Right atrium auricular region (tissue), 2 donors: ENCODE measurements at places on chromosomes 11 and 22.

- no peak for DNase-seq
Measured at GRCh38 chr11:118928870-118929500, 3.3 kb upstream of the BCL9L start.

- no peak for DNase-seq
Measured at GRCh38 chr22:23911318-23911980, 17.3 kb downstream of the MIF start.

- no peak for DNase-seq
Measured at GRCh38 chr11:108945341-108945740, 280.5 kb downstream of the DDX10 start.

- DNase-seq, result no peak
Measured at GRCh38 chr11:122727101-122727929, 71.8 kb downstream of the UBASH3B start.

GRCh38 chr22:35728639-35729308, 11.1 kb downstream of the APOL5 start:
- no peak for DNase-seq

DNA sequence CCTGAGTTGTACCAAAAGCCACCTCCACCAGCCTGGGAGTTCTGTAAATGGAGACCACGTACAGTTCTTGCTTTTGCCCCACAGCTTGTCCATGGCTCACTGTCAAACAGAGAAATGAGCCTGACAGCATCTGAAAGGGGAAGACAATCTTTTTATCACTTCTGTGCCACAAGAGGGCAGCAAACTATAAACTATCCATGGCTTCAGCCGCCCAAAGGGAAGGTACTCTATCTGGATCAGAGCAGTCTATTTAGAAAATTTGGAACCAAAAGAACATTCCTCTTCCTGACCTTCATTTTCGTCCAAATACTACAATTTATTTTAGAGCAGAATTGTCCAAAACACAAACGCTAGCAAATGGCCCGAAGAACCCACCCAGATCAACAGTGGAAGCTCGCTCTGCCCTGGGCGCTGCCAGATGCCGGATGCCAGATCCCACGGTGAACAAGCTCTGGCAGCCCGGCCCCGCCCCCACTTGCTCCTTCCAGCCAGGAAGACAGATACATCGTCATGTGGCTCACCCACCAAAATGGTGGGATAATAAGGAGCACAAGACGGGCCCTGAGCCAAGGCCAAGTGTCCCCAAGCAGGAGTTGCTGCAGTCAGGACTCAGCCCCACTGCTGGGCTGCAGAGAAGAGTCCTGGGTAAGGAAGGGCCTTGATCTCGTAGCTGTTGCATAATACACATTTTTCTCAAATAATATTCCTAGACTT, 23.9 kb upstream of the SCGB1A1 start:
- DNase-seq, result peak; percentile 83

DNA sequence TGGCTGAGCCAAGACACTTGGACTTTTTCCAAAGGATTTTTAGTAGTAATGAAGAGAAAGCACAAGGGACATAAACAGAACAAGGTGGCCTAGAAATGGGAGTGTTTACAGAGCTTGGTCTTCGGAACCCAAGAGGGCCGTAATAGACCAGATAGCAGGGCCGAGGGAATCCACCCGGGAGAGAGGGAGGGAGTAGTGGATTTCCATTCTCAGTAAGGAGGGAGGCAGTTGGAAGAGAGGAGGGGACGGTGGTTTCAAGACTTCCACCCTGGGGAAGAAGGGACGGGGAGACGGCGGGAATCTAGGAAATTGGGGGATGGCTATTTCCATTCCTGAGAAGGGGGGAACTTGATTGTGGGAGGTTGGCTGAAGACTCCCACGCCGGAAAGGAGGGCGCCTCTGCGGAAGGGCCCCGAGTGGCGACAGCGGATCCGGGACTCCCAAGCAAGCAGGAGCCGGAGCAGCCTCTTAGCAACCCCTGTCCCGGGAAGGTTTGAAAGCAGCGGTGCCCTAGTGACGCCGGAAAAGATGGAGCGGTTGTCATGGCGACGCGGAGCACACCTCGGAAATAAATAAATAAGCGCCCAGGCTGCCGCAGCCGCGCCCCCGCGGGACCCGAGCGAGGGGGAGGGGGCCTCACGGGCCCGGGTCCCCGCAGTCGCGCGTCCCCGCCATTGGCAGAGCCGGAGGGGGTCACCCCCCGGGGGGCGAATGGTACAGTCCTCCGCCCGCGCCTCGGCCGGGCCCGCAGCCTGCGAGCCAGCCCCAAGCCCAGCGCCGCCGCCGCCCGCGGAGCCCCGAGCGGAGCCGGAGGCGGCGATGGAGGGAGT, 31.6 kb downstream of the EIF3F start:
- DNase-seq, result peak; percentile 87

DNA sequence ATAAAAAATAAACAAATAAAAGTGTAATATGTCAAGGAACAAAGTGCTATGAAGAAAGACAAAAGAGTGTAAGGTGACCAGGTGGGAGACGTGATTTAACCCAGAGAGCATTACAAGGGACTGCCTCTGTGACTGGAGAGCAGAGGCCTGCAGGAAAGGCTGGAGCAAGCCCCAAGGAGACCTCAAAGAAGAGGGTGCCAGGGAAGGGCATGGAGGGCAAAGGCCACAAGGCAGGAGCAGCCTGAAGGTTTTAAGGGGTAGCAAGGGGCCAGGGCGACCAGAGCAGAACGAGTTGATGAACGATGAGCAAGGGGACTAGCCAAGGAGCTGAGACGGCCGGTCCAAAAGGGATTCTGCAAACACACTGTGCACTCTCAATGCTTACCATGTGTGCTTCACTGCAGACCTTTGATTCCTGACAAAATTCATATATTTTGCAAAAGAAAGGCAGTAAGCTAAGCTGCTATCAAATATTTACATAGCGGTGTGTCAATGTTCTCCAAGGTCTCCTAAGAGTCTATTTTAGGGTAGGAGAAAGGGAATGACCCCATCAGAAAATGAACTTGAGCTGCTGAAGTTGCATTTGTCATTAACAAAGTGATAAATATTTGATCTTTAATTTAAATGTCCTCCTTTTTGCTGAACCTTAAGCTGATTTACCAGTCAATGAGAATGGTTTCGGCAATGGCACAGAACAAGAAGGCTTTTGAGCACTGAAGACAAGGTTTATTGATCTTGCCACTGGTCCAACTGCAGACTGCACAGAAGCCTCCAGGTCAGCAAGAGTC, 50.5 kb downstream of the SMCO4 start:
- no peak for DNase-seq

DNA sequence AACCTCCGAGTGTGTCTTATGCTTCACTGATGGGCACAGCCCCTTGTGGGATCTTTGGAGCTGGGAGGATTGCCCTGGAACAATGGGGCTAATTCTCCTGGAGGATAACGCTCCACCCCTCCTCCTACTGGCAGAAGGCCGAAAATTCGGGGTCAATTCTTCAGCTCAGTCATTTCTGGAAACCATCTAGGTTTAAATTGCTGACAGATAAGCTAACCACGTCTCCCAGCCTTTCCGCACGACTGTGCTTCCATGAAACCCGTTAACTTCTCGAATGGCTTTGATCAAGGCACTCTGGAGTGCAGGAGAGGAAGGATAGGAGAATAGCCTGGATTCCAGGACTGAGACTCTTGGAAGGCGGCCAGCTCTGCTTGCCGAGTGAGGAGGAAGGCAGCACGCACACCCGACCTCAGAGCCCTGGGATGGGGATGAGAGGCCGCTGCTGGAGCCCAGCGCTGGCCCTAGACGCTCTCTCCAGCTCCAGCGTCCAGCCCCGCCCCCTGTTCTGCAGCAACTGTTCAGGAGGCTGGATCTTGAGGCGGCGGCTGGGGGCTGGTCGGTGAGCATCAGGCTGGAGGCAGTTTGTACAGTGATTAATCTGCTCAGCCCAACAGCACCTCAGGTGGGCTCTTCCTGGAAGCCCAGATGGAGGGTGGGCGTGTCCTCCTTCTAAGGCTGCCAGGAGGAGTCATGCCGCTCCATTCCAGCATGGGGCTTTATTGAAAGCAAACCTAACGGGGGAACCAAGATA, 176.7 kb upstream of the NCAM1 start:
- DNase-seq, result peak; percentile 74

- DNase-seq, result no peak
Measured at GRCh38 chr11:65619281-65619928, 3.8 kb downstream of the PCNX3 start.

DNA sequence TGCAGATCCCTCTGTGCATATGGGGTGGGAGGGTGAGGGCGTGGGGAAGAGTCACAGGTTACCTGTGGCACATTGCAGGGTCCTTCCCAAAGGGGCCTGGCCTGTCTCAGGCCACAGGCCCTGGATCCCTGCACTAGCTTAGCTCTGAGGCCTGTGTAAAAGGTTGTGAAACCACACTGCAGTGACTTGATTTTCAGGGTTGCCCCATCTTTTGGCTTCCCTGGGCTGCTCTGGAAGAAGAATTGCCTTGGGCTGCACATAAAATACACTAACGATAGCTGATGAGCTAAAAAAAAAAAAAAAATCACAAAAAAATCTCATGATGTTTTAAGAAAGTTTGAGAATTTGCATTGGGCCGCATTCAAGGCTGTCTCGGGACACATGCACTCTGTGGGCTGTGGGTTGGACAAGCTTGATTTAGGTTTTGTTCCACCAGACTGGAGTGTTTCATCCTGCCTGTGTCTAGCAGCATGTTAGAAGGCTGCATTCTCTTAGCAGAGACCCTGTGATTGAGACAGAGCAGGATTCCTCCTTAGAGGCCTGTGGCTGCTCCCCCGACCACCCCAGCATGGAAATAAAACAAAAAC, 35.9 kb upstream of the TREH start:
- no peak for DNase-seq

GRCh38 chr22:24430431-24431308, 3.3 kb downstream of the ADORA2A start:
- no peak for DNase-seq

- DNase-seq, result no peak
Measured at GRCh38 chr11:110028921-110029320, 64.3 kb upstream of the ZC3H12C start.

- DNase-seq, result peak; percentile 73
Measured at GRCh38 chr11:123062892-123063825, 1.2 kb upstream of the HSPA8 start.

DNA sequence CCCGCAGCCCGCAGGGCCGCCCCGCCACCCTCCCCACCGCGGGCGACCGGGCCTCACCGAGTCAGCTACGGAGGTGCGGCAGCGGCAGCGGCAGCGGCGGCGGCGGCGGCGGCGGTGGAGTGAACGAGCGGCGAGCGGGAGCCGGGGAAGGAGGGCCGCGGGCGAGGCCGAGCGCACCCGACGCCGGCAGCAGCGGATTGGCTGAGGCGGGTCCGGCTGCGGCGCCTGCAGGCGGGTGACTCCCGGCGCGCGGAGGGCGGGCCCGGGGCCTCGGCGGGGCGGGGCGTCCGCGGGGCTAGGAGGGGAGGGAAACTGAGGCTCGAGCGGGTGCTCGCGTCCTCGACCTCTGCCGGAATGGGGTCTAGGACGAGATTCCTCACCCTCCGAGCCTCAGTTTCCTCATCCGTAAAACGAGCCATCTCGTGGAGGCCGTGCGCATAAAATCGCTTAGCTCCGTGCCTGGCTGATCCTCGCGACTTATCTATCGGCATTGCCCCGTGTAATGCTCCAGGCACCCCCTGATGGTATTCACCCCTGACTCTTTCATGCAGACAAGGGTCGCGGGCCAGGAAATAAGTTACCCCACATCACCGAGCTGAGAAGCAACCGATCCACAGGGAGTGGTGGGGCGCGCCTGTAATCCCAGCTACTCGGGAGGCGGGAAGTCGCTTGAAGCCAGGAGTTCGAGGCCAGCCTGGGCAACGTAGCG, at the start of gene CPT1A:
Gene CPT1A, minus strand, starts transcription at position 199 of the 709 bp plus-strand sequence. CDS start 26,442 bp downstream, outside the sequence.
- peak; percentile 74 for DNase-seq

- no peak for DNase-seq
Measured at GRCh38 chr11:12219757-12220156, 109.4 kb downstream of the MICAL2 start.

DNA sequence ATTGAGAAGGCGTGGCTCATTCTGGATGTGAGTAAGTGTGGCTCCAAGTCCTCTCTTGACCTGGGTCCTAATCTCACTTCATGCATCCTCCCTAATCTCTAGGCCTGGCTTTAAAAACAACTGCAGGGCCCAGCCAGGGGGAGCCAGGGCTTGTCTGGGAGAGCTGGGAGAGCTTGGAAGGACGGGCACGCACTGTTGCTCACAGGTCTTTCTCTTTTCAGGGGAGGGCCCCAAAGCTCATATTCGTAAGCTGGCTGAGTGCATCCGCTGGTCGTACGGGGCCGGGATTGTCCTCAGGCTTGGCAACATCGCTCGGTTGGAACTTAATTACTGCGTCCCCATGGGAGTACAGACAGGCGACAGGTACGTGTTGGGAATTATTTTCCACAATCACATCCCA, 34.1 kb upstream of the PARVB start:
- no peak for DNase-seq

DNA sequence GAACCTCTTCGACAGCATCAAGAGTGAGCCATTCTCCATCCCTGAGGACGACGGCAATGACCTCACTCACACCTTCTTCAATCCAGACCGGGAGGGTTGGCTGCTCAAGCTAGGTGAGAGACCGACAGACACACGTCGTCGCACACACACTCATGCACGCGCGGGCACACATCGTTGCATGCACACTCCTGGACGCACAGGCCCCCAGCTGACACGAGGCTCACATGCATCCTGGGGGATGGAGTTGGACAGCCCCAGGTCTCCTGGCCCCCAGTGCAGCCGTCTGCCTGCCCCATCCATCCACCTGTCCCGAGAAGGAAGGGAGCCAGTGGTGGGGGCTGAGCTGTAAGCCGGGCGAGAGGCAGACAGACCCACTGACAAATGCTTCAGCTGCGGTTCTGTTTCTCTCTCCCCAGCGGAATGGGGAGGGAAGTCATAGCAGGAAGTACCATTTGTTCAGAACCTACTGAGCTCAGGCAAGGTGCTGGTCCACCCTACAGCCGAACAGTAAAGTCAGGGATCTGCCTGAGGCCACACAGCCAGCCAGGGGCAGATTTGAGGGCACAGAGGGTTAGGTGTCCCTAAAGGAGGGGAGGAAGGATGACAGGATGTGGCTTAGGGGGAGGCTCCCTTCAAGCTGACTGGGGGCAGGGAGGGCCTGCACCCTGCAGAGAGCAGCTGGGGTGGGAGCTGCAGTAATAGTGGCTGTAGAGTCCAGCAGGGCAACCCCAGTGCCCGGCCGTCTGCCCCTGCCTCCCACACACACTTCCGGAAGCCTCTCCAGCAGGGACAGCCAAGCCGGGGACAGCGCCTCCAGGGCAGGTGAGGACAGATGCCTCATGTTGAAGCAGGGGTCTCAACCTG, 27.1 kb downstream of the CYTH4 start:
- DNase-seq, result no peak

- DNase-seq, result no peak
Measured at GRCh38 chr11:80388536-80388935, 947.7 kb upstream of the TENM4 start.
